ENCODE measurements at places on chromosomes 4 and X.

GRCh38 chr4:173318648-173319211 is 15.4 kb downstream of the HMGB2 start:
- peaks cover 8% of the 10 kb centered on the region for H3K4me1 ChIP-seq
- DNase-seq, result no peak
- H3K4me3 ChIP-seq, result no peak overlapping the region
- peaks cover 59% of the 10 kb centered on the region for H3K36me3 ChIP-seq

- peaks cover 3% of the 10 kb centered on the region for H3K4me1 ChIP-seq
- H3K36me3 ChIP-seq, result no peaks in the 10 kb centered on the region
- peak overlapping the region; percentile 46 for H3K27ac ChIP-seq
Observed at GRCh38 chr4:23368081-23368697, 521.7 kb downstream of the PPARGC1A start.

- H3K4me3 ChIP-seq, result no peak overlapping the region
- H3K27me3 ChIP-seq, result no peaks in the 10 kb centered on the region
- H3K36me3 ChIP-seq, result no peaks in the 10 kb centered on the region
- no peak for DNase-seq
- H3K27ac ChIP-seq, result no peak overlapping the region
Observed at GRCh38 chr4:67401902-67402301, 143.4 kb downstream of the CENPC start.

GRCh38 chr4:15333692-15334633 is 93.9 kb upstream of the C1QTNF7 start:
- no peaks in the 10 kb centered on the region for H3K36me3 ChIP-seq
- no peak overlapping the region for H3K4me3 ChIP-seq
- DNase-seq, result no peak
- H3K4me1 ChIP-seq, result no peaks in the 10 kb centered on the region

GRCh38 chrX:19034025-19034424 is 50.1 kb upstream of the PHKA2 start:
- H3K36me3 ChIP-seq, result no peaks in the 10 kb centered on the region
- no peak overlapping the region for H3K4me3 ChIP-seq
- H3K27me3 ChIP-seq, result no peaks in the 10 kb centered on the region
- DNase-seq, result no peak
- no peak overlapping the region for H3K27ac ChIP-seq
- no peaks in the 10 kb centered on the region for H3K4me1 ChIP-seq
